ENCODE measurements at places on chromosomes 3 and 15. TPM values are rescaled to one million over a fixed set of nuclear protein-coding genes. Genes with fewer than 3 reads are reported as not detected.

The BCHE gene
- polyA plus RNA-seq, result 7.3 TPM

The TRAT1 gene
- polyA plus RNA-seq, result 0.07 TPM

The SLC22A14 gene
- polyA plus RNA-seq, result 0.98 TPM

The MNS1 gene
- 25.4 TPM for polyA plus RNA-seq

The SV2B gene
- 1.8 TPM for polyA plus RNA-seq

The JAGN1 gene
- 46.5 TPM for polyA plus RNA-seq
